Neural crest cell (in vitro differentiated cells): ENCODE measurements at places on chromosomes 7 and 10.

GRCh38 chr7:151637781-151638261, 118.1 kb upstream of the RHEB start:
- H3K27ac ChIP-seq: no peak overlapping the region
- no peak overlapping the region for H3K4me3 ChIP-seq
- H3K4me1 ChIP-seq: no peaks in the 10 kb centered on the region
- DNase-seq: no peak

DNA sequence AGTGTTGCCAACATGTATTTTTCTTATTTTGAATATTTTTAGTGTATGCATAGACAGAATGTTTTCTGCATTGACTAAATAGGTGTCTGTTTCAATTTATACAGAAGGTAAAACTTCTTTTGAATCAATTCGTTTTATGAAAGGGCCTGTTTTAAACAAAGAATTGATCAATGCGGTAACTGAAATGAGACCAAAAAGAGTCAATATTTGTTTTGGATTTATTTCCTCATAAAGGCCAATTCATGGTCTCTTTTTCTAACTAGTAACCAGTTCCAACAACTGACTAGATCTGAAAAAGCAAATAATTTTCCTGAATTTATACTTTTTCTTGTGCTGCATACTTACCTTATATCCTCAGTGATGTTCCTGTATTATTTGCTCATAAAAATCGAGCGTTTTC, 320.5 kb downstream of the DGKB start:
- peaks cover 8% of the 10 kb centered on the region for H3K36me3 ChIP-seq
- H3K4me3 ChIP-seq: no peak overlapping the region
- no peaks in the 10 kb centered on the region for H3K27me3 ChIP-seq
- no peaks in the 10 kb centered on the region for H3K4me1 ChIP-seq
- no peak for DNase-seq

GRCh38 chr7:133027397-133027796, 54.5 kb downstream of the CHCHD3 start:
- no peak for DNase-seq
- H3K27ac ChIP-seq: no peak overlapping the region
- no peak overlapping the region for H3K4me3 ChIP-seq
- no peaks in the 10 kb centered on the region for H3K27me3 ChIP-seq

- no peak overlapping the region for H3K4me3 ChIP-seq
- no peak for DNase-seq
- H3K27me3 ChIP-seq: no peaks in the 10 kb centered on the region
- no peaks in the 10 kb centered on the region for H3K4me1 ChIP-seq
These were observed 68.1 kb upstream of the CDK6 start for GRCh38 chr7:92904244-92905131.

- H3K27ac ChIP-seq: no peak overlapping the region
- H3K4me3 ChIP-seq: no peak overlapping the region
- H3K4me1 ChIP-seq: no peaks in the 10 kb centered on the region
- no peaks in the 10 kb centered on the region for H3K27me3 ChIP-seq
These were observed 12.1 kb upstream of the SYPL1 start for GRCh38 chr7:106124186-106124585.

- no peaks in the 10 kb centered on the region for H3K4me1 ChIP-seq
- H3K36me3 ChIP-seq: no peaks in the 10 kb centered on the region
- no peak for DNase-seq
- H3K4me3 ChIP-seq: no peak overlapping the region
- no peak overlapping the region for H3K27ac ChIP-seq
These were observed 30.6 kb upstream of the GALNTL5 start for GRCh38 chr7:151925446-151926335.

DNA sequence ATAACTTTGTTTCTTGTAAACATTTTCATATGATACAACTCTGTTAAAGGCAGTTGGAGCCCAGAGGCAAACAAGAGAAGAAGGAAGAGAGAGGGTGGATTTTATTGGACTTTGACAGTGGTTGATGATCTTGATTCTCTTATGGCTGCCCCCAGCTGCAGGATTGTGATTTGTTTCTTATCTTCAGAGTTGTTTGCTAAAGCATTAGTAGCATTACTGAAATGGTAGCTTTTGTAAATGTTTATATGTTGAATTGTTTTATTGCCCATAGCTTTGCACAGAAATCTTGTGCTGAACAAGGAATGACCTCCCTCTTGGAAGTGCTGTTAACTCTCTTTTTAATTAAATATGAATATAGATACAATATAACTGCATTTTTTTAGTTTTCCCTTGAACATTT, 309.4 kb downstream of the AUTS2 start:
- DNase-seq: no peak
- no peaks in the 10 kb centered on the region for H3K27me3 ChIP-seq
- H3K4me3 ChIP-seq: no peak overlapping the region
- H3K27ac ChIP-seq: no peak overlapping the region
- peaks cover 5% of the 10 kb centered on the region for H3K4me1 ChIP-seq
